Bronchial epithelial cell (primary cell): ENCODE measurements at places on chromosomes 16 and 17.
A peak's percentile ranks its signal among the peaks of the same experiment; 100 is the strongest.

DNA sequence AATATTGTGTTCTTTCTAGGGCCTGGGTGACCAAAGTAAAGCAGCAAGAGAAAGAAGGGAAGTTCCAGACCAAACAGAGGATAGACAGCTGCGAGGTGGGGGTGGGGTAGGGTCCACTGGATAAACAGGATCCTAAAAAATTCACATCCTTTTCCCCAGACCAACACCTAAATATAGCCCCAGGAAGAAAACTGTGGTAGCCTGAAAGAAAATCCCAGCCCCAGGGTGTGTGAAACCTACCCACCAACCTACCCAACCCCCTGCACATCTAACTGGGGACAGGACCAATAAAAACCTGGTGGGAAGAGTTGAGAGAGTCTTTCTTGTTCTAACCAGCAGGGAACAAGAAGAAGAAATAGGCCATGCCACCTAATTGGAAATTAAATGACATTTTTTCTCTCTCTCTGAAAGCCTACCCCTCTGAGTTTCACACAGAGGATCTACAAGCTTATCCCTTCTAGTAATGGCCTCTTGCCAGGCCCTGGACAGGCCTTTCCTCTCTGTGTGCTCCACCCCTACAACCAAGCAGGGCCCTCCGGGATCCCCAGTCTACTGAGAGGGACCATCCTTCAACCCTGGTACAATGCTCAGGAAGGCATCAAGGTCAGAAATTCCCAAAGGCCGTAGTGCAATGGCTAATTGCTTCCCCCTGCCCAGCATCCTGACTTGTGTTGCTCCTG, 12.0 kb downstream of the MYO18A start:
- DNase-seq: no peak

DNA sequence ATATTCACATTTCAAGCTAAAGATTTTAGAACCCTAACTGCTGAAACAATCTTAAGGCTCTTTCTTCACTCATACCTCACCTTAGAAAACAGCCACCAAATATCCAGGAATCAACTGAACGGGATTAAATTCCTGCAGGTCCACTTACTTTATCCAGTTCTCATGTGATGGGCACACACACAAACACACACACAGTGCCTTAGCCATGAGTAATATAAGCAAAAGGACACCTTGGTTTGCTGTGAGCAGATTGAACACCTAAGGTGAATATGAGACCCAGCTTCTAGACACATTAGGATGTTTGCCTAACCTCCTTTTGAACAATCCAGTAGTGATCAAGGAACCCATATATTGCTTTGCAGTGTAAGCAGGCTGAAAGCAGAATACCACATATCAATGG, 81.5 kb downstream of the TUBD1 start:
- no peak for DNase-seq

DNA sequence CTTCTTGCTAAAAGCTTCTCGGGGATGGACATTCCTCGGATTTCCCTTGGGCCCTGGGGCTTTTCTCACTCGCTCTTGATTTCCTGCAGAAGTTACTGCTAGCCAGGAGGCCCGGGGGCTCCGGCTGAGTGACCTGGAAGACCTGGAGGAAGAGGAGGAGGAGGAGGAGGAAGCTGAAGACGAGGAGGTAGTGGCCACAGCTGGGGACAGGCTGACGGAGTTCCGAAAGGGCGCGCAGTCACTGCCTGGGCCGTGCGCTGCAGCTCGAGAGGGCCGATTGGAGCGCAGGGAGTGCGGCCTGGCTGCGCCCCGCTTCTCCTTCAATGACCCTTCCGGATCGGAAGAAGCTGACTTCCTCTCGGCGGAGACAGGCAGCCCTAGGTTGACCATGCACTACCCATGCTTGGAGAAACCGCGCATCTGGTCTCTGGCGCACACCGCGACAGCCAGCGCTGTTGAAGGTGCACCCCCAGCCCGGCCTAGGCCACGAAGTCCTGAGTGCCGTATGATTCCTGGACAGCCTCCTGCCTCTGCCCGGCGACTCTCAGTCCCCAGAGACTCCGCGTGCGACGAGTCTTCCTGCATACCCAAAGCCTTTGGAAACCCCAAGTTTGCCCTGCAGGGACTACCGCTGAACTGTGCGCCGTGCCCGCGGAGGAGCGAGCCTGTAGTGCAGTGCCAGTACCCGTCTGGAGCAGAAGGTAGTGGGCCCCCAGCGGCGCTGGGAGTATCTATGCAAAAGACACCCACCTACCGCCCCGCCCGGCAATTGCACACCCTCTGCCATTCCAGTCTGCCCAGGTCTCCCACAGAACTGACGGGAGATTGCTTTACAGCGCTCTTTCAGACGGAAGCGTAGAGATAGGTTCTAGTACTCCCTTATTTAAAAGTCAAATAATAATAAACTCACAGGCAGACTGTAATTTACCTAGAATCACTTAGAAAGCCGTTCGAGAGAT, 4.9 kb downstream of the IRX6 start:
- no peak for DNase-seq

DNA sequence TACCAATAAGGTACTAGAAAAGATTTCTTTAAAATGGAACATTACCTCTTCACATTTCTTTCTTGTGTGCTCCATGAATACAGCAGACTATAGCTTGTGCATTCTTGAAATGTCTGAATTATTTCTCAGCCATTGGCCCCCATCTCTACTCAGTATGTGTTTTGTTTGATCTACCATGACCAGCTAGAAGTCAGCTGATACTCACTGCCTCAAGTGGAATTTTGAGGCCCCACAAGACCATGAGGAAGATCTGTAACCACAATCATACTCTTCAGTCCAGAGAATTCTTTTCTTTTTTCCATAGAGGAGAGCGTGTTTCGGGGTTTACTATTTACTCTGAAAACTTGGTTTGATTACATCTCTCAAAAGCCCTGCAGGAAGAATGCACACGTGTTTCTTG, 319.1 kb downstream of the TOX3 start:
- DNase-seq: no peak

DNA sequence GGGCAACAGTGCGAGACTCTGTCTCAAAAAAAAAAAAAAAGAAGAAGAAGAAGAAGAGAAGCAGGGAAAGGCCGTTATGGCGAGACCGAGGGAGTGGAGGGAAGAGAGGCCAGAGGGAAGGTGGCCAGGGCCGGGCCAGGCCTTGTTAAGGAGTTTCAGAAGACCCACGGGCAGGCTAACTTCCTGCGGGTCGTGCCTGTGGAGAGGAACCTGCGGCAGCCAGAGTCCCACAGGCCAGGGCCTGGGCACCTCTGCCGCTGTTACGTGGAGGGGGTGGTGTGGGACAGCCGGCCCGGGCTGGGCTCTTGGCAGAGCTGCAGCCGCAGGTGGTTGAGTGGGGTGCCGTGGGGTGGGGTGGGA, 5.4 kb downstream of the WDR81 start:
- DNase-seq: no peak

DNA sequence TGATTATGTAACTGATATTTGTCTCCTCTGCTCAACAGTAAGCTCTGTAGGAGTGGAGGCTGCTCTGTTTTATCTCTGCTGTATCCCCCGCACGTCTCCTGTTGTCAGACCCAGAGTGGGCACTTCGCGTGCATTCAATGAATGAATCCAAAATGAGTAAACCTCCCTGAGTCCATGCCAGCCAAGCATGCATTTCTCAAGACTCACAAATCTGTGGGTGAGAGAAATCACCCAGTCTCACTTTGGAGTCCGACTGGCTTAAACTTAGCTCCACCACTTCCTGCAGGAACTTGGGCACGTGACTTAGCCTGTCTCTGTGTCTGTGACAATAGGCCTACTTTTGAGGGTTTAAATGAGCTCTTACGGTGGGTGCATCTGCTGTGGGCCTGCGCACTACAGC, 3.7 kb downstream of the PNPO start:
- no peak for DNase-seq

DNA sequence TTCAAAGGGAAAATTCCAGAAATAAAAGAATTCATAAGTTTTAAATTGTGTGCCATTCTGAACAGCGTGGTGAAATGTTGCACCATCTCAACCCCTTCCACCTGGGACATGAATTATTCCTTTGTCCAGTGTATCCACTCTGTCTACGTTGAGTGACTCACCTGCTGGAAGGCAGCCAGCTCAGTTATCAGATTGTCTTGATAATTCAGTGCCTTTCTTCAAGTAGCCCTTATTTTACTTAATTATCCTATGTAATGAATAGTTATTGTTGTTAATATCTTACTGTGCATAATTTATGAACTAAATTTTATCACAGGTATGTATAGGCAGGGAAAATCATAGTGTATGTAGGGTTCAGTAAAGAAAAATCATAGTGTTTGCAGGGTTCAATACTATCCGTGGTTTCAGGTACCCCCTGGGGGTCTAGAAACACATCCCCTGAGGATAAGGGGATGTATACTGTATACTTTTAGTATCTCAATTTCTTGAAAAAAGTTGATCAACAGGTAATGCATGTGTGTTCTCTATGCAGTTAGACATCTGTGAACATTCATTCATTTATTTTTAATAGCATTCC, 7.7 kb upstream of the PCTP start:
- peak; percentile 93 for DNase-seq

- no peak for DNase-seq
Measured at GRCh38 chr17:41972571-41973407, 6.2 kb downstream of the CNP start.

DNA sequence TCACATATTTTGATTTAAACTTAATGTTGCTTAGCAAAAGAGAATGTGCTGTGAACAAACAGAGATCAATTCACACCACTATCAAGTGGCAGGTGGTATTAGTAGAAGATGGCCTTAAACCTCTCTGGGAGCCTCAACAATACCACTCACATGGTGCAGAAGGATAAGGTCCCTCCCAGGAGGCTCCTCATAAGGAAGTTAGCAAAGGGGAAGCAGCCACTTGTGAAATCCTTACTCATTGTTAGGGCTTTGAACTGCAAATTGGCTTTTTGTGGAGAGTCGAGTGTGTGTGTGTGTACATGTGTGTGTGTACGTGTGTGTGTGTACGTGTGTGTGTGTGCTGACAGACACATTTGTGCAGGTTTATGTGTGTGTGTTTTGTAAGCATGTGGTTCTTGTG, 48.9 kb upstream of the ASIC2 start:
- no peak for DNase-seq

GRCh38 chr16:70638814-70639792, 7.3 kb upstream of the IL34 start:
- DNase-seq: peak; percentile 20

GRCh38 chr17:70271200-70271599, 101.9 kb downstream of the KCNJ2 start:
- no peak for DNase-seq

- no peak for DNase-seq
Measured at GRCh38 chr16:62913333-62913732, 877.1 kb upstream of the CDH8 start.
